ENCODE measurements at places on chromosomes 16 and 17.

- no peak for DNase-seq
These were observed 72.7 kb downstream of the STH start for GRCh38 chr17:46071796-46072195.

DNA sequence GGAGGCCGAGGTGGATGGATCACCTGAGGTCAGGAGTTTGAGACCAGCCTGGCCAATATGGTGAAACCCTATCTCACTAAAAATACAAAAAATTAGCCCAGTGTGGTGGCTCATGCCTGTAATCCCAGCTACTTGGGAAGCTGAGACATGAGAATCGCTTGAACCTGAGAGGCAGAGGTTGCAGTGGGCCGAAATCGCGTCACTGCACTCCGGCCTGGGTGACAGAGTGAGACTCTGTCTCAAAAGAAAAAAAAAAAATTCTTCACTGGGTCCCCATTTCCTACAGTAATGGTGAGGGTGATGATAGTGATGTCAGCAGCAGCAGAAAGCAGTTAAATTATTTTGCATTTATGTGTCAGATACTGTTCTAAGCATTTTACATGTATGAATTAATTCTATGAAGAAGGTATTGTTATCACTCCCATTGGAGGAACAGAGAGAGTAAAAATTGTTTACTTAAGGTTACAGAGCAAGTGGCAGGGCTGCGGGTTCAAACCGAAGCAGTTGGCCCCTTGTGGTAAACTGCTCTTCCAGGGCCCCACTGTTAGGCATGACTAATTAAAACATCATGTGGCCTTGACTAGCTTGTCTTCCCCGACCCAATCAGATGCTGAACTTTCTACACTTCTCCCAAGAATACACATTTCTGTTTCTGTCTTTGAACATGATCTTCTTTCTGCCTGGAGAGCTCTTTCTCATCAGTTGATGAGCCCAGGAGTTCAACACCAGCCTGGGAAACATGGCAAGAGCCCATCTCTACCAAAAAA, 45.8 kb downstream of the STAT3 start:
- no peak for DNase-seq

DNA sequence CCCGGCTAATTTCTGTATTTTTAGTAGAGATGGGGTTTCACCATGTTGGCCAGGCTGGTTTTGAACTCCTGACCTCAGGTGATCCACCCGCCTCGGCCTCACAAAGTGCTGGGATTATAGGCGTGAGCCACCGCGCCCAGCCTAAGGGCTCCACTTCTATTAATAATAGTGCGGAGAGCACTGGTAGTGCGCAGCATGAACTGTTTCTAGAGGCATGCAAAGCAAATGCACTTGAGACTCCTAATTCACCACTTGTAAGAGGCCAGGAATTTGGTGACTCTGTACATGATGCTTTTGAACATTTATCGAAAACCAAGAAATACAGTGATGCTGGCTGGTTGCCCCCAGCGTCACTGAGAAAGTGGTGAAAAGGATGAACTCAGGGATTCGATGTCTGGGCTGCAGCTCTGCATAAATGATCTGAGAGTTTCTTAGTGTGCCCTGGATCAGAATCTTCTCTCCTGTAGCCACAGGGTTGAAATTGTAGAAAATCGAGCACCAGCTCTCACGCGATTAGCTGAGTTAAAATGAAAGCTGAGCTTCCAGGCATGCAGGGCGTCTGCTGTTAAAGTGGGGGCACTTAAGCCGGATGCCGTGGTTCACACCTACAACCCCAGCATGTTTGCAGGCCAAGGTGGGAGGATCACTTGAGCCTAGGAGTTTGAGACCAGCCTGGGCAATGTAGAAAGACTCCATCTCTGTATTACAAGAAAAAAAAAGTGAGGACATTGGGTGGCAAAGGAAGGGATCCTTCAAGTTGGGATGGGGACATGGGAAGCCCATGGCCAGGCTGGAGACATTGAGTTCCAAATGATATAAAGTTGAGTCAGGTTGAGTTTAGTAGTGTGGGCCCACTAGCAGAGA, 4.8 kb downstream of the RNF213 start:
- no peak for DNase-seq

DNA sequence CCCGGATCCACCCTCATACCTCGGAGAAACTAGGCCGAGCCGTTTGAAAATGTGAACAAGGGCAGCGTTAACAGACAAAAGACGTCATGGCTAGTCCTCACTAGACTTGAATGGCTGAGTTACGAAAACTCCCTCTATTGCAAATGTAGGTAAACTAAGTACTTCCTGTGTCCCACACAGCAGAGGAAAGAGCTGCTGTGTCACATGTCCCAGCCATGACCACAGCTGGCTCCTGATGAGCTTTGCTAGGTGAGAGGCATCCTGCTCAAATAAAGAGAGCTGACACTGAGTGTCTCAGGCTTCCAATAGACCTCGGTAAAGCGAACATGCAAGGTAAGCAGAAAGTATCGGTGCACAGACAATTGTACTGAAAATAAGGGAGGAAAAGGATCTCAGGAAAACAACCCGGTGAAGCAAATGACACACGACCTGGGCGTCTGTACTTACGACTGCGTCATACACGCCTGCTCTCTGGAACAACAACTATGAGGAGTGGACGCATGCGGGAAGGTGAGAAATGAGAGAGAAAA, 26.0 kb downstream of the TMEM204 start:
- no peak for DNase-seq

DNA sequence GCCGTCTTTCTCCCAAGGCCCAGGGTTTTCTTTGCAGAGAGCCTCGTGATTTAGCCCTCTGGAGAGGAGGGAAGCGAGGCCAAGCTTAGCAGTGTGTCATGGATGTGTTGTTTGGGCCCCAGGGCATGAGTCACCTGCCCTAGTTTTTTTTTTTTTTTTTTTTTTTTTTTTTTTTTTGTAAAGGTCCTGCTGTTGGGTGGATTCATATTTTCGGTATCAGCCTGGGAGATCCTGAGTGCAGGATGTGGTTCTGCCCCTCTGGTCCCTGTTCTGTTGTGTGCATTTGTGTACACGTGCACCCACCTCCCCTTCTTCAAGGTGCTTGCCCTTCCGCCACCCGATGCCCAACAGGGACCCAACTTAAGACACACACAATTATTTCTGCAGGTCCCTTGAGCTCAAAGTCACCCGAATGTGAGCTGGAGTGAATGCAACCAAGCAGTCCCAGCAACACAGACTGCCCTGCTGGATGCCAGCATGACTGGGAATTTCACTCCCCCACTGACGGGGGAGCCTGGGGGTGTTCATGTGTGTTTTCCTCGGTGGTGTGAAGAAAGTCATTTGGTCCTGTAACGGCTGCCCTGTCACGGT, 265.8 kb upstream of the TNRC6C start:
- no peak for DNase-seq

DNA sequence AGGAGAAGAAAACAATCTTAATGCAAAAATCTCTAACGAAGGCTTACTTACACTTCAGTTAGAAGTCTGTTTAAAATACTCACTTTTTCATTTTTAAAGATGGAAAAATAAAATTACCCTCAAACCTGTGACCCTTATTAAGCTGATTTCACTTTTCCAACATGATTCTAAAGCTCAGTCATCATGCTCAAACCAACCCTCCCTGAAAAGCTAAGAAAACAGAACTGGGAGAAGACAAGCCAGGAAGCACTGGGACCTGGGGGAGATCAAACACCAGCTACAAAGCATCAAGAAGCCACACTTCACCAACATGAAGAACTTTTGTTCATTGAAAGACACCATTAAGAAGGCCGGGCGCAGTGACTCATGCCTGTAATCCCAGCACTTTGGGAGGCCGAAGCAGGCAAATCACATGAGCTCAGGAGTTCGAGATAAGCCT, 88.8 kb downstream of the LITAF start:
- no peak for DNase-seq

DNA sequence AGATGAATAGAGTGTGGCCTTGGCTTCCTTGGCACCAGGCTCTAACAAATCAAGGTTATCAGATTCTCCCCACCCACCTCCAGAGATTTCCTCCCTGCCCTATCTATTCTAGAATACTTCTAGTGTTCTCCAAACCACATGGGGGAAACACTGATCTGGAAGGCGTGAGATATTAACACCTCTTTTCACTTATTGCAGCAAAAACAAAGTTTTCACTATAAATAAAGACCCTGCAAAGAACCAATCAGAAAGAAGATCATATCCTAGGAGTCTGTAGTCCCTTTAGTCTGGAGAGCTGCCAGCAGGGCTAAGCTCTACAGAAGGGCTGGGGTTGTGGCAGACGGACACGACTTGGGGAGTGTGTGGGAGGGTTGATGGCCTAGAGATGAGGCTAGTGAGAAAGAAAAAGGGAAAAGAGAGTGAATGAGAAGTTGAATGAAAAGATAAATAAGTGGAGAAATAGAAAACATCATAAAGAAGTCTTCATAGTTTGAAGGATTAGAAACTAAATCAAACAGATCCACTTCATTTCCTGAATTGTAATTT, 8.6 kb upstream of the SKAP1 start:
- DNase-seq: no peak

- no peak for DNase-seq
These were observed 5.2 kb downstream of the RPH3AL start for GRCh38 chr17:347309-347899.

DNA sequence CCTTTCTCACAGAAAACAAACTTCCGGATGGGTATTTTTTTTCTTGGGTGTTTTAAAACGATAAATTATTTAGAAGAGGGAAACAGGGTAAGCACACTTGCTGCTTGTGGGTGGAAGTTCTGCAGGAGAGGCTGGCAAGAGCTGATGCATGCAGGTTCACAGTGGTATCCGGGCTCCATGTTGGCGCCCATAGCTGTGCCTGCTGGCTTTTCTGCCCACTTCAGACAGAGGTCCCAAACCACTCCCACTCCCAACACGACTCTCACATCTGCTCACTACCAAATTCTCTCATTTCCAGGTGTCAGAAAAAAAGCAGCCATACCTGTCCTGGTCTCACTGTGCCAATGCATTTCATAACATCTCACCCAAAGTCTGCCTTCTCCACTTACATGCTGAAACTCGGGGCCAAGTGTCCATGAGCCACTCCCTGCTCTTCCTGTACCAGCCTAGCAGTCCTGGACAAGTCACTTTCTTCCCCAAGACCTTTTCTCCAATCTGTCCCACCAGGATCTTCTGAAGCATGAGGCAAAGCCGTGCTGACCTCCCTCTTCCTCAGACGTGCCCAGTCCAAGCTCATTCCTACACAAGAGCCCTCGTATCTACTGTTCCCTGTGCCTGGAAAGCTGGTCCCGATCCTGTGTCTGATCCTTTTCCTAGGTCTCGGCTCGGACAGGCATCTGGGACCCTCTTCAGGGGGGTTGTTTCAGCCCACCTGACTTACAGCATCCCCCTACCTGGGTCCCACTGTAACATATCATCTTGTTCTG, 1.5 kb downstream of the CD300LF start:
- DNase-seq: no peak

GRCh38 chr17:6047966-6048365, 22.2 kb upstream of the WSCD1 start:
- no peak for DNase-seq

GRCh38 chr16:3541527-3542155, 35.6 kb downstream of the NLRC3 start:
- no peak for DNase-seq

GRCh38 chr16:87284183-87284582, 33.0 kb downstream of the C16orf95 start:
- no peak for DNase-seq

GRCh38 chr16:3256866-3257465, 533 bp upstream of the MEFV start:
- no peak for DNase-seq

GRCh38 chr17:69512946-69513345, 98.4 kb downstream of the MAP2K6 start:
- no peak for DNase-seq

DNA sequence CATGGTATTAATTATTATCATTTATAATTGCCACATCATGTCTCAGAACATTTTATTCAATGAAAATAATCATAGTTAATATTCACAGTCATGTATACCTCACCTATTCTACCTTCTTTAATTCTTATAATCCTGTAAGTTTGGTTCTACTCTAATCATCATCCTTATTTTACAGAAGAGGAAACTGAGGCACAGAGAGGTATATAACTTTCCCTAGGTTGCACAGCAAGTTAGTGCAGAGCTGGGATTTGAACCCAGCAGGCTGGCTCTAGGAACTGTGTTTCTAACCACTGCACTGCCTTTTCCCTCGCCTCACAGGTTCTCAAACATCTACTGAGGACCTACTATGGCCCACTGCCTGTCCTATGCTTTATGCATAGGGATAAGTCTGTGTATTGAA, 32.7 kb downstream of the WSB1 start:
- no peak for DNase-seq
